ENCODE measurements at places on chromosomes 5 and 9.

DNA sequence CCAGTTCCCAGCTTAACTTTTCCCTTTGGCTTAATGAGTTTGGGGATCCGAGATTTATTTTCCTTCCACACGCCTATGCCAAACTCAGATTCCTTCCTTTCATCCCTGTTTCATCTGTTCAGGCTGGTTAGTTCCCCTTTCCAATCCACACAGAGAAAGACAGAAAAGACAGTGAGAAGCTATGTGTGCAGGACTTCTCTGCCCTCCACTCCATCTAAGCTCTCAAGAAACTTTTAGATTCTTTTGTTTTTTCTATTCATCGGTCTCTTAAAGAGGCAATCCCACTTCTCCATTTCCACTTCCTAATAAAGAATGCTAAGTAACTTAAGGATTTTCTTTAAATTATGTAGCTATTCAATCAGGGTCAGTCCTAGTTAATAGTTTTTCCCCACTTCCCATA, 11.2 kb downstream of the ITGA1 start:
- DNase-seq = no peak

DNA sequence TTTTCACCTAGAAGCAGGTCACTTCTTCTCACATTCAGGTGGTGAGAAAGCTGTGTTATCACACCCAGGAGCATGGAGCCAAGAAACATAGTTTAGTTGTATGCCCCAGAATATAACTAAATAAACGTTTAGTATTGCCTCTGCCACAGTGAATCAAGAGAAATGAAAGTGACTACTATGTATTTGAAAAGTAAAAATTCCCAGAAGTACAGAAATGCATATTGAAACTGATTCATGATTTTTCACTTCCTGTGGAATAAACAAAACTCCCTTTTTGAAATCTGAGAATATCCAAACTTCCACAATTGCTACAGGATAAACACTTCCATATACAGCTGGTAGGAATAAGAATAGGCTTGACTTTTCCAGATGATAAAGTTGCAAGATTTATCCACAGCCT, 15.3 kb upstream of the NINJ1 start:
- no peak for DNase-seq

DNA sequence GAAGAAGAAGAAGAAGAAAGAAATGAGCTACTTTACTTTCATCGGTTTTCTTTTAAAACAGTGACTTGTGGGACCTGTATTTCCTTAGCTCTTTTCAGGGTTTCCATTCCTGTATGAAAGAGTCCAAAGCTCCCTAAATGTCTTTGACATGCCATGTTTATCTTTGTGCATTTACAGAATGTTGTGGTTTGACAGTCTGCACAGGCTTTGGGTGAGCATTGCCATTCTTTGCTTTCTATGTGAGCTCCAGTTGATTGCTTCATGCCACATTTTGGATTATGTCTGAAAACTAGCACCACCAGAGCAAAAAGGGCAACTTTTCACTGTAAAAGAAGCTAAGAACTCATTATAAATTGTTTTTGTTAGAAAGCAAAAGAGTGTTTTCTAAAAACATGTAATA, 733.4 kb downstream of the TLE4 start:
- DNase-seq = no peak

- no peak for DNase-seq
Observed at GRCh38 chr5:164941132-164941531, 1435.7 kb downstream of the MAT2B start.

- no peak for DNase-seq
Observed at GRCh38 chr9:108468364-108468763, 387.4 kb downstream of the ACTL7B start.

DNA sequence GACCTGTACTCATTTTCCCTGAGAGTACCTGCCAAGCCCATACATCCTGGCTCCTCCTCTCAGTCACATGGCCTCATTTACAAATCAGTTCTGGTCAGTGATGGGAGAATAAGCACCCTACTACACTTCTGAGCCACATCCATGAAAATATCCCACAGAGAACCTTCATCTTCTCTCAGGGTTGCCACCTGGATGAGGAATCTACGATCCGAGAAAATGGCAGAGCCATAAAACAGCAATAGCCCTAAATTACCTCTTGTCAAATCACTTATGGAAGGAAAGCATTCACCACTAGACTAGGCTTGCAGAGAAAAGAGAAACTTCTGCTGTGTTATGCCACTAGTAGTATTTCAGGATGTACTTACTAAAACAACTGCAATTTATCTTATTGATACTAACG, 324.8 kb downstream of the BNC2 start:
- no peak for DNase-seq

DNA sequence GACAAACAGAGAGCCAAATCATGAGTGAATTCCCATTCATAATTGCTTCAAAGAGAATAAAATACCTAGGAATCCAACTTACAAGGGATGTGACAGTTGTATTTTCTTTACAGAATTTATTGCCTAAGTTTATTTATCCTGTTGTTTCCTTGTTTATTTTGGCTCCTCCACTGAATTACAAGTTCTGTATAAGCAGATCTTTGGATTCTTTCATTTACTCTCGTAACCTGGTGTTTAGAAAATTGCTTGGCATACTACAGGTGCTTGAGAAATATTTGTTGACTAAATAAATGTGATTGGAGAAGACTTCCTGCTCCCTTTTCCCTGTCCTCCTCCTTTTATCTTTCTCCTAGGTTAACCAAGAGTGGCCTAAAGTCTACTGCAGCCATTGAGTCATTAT, 455.6 kb downstream of the TMEM38B start:
- DNase-seq = no peak

- no peak for DNase-seq
Observed at GRCh38 chr5:124154714-124155113, 591.7 kb downstream of the ZNF608 start.

DNA sequence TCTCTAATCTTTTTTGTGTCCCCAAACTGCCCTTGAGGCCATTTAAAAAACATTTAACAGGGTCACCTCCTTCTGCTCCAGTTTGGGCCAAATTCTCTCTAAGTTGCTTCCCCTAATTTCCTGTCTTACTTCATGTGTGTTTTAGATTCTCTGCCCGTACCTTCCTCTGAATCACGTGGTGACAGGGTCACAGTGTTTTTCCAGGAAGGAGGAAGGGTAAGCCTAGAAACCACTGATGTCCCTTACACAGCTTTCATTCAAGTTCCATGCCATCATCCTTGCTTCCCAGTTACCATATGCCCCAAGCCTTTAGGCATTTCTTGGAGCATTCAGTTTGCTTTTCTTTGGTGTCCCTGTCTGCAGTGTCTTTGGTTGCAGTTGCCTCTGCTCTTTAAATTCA, 42.4 kb upstream of the MACIR start:
- DNase-seq = no peak

GRCh38 chr9:77883846-77884771, 147.5 kb downstream of the GNAQ start:
- DNase-seq = no peak

GRCh38 chr9:92974161-92974661, 26.9 kb downstream of the FGD3 start:
- DNase-seq = no peak

DNA sequence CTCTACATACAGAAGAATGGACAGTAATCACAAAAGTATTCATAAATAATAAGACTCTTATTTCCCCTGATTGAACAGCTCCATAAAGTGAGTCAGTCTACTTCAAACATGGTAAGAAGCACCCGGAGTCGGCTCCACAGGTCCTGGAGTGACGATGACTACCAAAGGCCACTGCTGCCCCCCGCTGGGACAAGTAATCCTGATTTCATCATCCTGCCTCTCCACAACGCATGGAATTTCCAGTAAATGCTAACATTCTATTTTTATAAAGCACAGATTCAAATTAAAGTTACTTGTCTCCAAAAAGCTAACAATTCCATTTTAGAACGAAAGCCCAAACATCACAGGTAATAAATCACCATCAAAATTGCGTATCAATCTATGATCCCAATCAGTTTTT, 16.2 kb downstream of the ATPSCKMT start:
- no peak for DNase-seq

DNA sequence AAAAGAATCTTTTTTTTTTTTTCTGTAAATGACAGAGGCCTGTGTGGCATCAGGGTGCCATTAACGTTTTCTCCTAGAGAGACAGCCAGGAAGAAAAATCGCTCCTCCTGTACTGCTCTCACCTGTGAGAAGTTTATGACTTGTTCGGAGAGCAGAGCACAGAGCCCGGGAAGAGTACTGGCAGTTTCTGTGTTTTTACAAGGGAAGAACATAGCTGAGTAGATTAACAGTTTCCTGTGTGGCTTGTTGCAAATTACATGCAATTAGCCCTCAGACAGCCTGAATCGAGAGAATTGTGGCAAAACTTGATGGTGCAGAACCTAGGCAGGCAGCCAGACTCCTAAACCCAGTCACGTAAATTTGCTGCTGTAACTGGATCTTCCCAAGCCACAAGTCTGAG, 32.1 kb downstream of the PRKACG start:
- DNase-seq = no peak
